ENCODE measurements at places on chromosomes 1 and 21.

GRCh38 chr1:17839641-17840196, 84.6 kb downstream of the ACTL8 start:
- no peak for DNase-seq

GRCh38 chr21:31479714-31480113, 135.7 kb upstream of the TIAM1 start:
- DNase-seq, result no peak

GRCh38 chr21:21210552-21210951, 212.3 kb downstream of the NCAM2 start:
- no peak for DNase-seq

DNA sequence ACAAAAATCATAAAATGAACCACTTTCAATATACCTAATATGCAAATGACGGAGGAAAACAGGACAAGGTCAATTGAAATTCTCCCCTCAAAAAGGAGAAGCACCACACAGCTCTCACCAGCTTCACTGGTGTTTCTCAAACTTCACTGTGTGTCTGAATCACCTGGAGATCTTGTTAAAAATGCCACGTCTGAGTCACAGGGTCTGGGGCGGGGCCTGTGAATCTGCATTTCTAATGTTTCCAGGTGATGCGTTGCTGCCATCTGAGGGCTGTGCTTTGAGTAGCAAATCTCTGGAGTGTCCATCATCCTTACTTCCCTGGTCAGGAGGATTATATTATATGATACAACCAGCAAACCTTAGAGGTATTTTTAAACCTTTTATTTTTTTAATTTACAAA, 9.0 kb downstream of the CLDN19 start:
- DNase-seq, result no peak

GRCh38 chr1:232459087-232459486, 170.8 kb downstream of the SIPA1L2 start:
- no peak for DNase-seq
